CD4-positive, alpha-beta T cell treated with Interleukin-6 for 4 hours (primary cell): ENCODE measurements at places on chromosomes 1 and 21.
A peak's percentile ranks its signal among the peaks of the same experiment; 100 is the strongest.

DNA sequence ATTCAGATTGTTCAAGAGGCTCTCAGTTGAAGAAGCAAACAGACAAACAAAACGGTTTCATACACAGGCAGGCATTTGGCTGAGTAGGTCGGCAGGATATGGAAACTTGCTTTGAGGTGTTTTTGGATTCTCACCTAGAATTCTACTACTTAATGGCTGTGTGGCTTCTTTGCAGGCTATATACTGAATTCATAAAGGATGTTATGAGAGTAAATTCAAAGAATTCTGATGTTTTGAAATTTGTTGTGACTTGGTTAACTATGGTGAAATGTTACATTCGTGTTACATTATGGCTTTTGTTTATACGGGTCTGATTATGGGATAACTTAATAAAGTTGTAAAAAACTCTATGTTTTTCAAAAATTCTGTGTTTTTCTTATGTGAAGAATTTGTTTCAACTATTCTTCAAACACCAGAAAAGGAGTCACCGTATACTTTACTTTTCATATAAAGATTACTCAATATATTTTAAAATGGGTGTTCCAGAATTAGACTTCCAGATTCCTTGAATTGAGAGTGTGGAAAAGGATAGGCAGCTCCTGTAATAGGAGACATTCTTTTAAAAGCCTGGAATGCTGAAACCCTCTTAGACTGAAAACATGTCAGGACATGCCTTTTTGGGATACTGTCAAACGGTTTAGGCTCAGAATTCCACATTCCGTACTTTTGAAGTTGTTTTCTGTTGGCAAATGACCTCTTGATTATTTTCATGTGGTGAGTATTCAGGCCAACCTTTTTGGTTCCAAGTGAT lies 8.2 kb upstream of the IRF2BP2 start:
- no peak for DNase-seq

- DNase-seq: no peak
Measured at GRCh38 chr1:28279721-28280120, 20.4 kb downstream of the SESN2 start.

GRCh38 chr1:39609618-39610331 lies 29.7 kb downstream of the HEYL start:
- peak; percentile 84 for DNase-seq

DNA sequence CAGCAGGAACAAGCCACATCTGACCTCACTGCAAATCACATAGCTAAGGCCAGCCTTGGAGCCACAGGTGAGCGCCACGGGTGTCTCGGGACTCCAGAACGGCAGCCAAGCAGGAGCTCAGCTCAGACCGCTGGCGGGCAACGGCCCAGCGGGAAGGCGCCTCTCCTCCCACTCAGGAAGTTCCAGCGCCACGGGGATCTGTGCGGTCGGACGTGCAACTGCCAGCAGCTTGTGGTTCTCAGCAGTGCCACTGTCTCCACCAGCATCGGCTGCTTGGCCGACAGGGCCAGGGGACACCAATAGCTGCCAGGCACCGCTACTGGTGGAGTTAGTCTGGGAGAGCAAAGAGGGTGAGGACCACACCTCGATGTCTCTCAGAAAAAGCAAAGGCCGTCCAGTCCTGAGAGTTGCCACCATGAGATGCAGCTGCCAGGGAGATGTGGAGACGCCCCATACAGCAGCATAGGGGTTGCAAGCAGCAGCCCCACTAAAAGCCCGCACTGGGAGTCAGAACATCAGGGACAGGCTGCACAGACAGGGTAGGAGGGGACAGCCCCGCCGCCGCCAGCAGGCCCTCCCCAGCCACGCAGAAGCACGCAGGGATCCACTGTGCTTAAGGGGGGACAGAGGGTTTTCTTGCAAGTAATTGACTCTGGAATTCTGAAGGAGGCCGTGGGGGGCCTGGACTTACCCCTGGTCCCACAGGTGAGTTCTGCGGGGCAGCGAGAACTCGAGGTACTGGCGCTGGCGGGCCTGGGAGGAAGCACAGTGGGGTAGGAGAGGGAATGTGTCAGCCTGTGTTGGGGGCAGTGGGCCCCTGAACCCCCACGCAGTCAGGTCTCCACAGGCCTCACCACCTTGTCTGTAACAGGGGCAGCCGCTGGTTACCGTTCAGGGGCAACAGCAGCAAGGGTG lies 83.5 kb downstream of the NPHP4 start:
- no peak for DNase-seq

- no peak for DNase-seq
Measured at GRCh38 chr1:43834280-43835081, 99.1 kb upstream of the ARTN start.

GRCh38 chr1:173009597-173009996 lies 41.1 kb downstream of the TNFSF18 start:
- no peak for DNase-seq

DNA sequence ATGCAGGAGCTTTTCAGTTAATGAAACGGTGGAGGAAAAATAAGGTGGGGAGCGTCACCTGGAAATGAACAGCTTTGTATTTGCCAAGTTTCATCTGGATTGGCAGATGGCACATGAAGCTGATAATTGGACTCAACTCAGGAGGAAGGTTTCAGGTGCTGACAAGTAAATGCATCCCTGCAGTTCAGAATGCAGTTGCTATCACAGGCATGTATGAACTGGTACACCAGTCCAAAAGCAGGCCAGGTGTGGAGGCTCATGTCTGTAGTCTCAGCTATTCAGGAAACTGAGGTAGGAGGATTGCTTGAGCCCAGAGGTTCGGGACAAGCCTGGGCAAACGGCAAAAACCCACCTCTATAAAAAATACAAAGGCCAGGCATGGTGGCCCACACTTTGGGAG lies 15.5 kb downstream of the DEGS1 start:
- no peak for DNase-seq
